ENCODE measurements at places on chromosomes 1 and 21.

GRCh38 chr1:44032170-44032790, 1.0 kb upstream of the SLC6A9 start:
- DNase-seq = no peak

GRCh38 chr21:43866659-43867331, 1.8 kb downstream of the AGPAT3 start:
- no peak for DNase-seq

DNA sequence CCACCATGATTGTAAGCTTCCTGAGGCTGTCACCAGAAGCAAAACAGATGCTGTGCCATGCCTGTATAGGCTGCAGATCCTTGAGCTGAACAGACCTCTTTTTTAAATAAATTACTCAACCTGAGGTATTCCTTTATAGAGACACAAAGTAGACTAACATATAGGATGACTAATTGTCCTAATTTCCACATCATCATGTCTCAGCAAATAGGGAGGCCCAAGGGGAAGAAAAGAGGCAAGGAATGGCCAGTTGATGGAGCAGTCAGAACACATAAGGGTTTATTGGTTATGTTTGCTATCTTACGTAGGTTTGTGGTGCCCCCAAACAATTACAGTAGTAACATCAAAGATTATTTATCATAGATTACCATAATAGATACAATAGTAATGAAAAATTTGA, 126.2 kb downstream of the RASAL2 start:
- DNase-seq = no peak

GRCh38 chr1:155226188-155226909, 17.9 kb downstream of the MTX1 start:
- DNase-seq = peak; percentile 77

GRCh38 chr1:10796029-10796944, at the start of gene CASZ1:
Gene CASZ1, minus strand, starts transcription at chr1:10796646. Its CDS starts 102,757 bp downstream, at chr1:10693889.
- DNase-seq = peak; percentile 70

DNA sequence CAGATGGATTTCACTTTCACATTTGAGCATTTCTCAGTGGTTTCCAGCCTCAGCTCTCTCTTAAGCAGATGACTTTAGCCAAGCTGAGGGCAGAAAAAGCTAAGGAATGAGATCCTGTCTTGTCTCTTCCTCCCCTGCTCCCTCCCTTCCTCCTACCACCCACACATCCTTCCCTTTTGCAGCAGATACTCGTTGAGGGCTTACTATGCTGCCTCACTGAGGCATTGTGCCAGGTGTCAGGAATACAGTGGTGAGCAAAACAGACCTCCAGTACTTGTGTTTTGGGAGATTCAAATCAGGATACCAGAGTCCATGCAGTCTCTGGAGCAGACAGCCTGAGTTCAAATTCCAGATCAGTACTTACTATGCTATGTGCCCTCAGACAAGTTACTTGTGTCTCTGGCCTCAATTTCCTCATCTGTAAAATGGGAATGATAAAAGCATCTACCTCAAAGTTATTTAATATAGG, 43.2 kb downstream of the KIF26B start:
- DNase-seq = no peak

DNA sequence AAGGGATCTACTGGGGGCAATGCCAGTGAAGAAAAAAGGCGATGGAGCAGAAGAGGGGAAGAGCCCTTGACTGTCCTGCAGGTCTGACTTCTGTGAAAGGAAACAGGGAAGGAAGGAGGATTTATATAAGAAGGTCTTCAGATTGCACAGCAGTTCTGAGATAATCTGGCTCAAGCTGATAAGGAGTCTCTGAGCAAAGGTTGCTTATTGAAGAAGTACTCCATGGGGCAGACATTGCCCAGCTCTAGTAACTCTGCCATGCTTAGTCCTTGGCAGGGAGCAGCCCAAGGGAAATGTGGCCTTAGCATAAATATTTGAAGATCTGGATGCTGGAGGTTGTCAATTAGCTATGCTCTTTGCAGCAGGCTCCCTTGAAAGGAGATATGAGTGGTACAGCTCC, 15.9 kb upstream of the TTF2 start:
- DNase-seq = no peak

DNA sequence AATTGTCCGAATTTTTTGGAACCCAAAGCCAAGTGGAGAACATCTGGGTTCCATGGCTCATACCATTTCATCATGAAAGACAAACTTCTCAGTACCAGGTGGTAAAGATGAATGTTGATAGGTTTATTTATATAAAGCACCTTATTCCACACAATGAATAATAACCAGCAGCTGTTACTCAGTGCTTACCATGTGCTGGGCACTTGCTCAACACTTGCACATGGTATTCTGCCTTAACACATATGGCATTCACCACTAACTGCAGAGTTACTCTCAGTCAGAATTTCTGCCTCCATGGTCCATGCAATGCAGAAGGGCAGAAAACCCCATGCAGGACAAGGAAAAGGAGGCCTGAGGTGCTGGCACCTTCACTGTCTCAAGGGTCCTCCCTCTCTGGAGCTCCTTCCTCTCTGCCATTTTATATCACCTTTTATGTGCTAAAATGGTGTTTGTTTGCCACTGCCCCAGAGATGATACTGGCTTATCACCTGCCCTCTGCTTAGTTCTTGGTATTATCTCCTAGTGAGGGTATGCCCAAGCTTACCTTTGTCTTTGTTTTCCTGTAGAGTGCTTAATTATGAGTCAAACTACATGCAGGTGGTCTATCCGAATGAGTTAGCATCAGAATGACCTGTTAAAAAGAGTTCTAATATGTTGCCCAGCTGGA, 76.7 kb upstream of the ZNF326 start:
- DNase-seq = peak; percentile 6

GRCh38 chr1:63799820-63800219, 26.0 kb downstream of the ROR1 start:
- DNase-seq = peak; percentile 31

DNA sequence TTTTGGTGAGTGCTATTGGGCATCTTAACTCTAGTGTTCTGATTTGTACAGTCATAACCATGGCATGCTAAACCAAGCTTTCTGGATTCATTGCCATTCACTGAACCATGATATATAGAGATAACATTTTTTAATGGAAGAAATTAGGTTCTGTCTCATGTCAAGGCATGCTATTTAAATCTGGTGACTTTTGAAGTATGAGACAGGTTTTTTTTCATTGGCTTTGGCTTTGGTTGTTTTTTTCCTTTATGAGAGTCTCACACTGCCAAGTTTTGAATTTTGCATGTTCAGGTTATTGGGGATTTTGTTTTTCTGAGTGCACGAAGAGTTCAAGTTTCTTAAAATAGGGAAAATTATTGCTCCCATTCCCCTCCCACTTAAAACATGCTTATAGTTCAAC, 141.3 kb upstream of the ADAMTS5 start:
- DNase-seq = no peak

GRCh38 chr1:6157132-6157527, 23.0 kb downstream of the CHD5 start:
- no peak for DNase-seq

GRCh38 chr1:42348498-42348897, 13.5 kb upstream of the FOXJ3 start:
- DNase-seq = no peak

- DNase-seq = no peak
These were observed 2.8 kb upstream of the FAM131C start for GRCh38 chr1:16076031-16076864.

GRCh38 chr1:157124855-157125254, 13.3 kb downstream of the ETV3 start:
- no peak for DNase-seq

- peak; percentile 89 for DNase-seq
These were observed 195.2 kb downstream of the PBX1 start for GRCh38 chr1:164754088-164754600.

GRCh38 chr1:161706482-161707347, at the start of gene FCRLA:
Gene FCRLA, plus strand, starts transcription at chr1:161707229. Its CDS starts 36 bp downstream, at chr1:161707265.
- DNase-seq = no peak

DNA sequence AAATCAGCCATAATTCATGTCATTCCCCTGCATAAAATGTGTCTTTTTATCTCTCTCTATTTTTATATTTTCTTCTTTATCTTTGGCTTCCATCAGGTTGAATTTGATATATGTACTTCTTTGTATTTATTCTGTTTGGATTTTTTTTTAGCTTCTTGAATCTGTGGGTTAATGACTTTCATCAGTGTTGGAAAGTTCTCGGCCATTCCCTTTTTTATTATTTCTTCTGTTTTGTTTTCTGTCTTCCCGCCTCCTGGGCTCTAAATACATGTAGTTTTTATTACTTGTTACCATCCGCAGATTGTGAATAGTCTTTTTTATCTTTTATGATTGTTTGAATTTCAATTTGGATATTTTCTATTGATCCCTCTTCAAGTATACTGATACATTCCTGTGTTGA, 637.5 kb downstream of the NPHP4 start:
- no peak for DNase-seq

DNA sequence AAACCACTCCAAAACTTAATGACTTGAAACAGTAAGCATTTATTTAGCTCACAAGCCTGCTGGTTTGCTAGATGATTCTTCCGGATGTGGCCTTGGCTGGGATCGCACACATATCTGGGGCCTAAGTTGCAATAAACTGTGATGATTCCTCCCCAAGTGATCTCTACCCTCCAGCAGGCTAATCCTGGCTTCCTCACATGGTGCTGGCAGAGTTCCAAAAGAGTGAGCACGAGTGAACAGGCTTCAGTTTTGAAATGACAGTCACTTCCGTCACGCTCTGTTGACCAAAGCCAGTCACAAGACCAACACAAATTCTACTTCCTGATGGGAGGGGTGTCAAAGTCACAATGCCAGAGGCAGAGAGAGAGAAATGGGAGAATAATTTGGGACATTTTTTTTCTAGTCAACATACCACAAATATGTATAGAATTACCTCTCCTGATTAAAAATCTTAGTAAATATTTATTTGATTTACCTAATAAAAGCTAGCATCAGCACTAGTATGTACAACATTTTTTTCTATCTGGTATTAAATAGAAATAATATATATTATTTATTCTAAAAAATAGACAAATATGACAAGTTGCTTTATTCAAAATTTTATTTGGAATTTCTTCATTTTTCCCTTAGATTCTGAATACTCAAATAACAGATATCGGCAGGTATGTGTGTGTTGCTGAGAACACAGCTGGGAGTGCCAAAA, 292.7 kb downstream of the TPR start:
- peak; percentile 98 for DNase-seq

- no peak for DNase-seq
These were observed 51.7 kb upstream of the PALMD start for GRCh38 chr1:99594205-99594604.

DNA sequence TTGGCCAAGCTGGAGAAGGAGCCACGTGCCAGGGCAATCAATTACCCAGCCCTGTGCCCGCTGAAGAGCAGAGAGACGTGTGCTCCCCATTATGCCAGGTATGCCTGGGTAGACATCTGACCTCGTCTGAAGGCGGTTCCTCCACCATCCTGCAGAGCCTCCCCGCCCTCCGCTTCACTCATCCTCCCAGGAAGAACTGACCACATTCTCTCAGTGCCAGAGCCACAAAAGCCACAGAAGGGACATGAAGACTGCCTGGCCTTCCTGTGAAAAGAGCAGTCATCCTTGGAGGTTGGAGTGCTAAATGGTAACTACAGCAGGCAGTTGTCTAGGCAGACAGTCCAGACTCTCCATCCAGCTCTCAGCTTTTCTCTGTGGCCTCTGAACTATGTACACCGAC, 12.0 kb downstream of the SYT2 start:
- no peak for DNase-seq

- DNase-seq = no peak
These were observed 45.4 kb upstream of the TDRD10 start for GRCh38 chr1:154456631-154457030.

GRCh38 chr1:205701891-205702290, 21.6 kb upstream of the SLC45A3 start:
- no peak for DNase-seq

DNA sequence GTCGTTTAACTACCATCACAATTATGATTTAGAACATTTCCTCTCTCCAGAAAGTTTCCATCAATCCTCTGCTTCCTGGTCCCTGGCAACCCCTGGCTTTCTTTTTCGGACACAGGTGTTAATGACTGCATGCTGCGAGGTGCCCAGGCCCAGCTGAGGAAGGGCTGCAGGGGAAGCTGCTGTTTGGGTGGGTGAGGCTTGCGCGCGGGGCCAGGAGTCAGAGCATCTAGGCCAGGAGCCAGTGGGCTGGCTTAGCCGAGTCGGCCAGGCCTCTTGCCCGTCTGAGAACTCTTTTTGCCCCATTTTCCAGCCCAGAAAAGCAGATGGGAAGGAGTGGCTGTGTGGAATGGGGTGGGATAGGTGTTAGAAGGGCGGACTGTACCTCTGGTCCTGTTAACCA, 51.5 kb downstream of the NAV1 start:
- DNase-seq = no peak

DNA sequence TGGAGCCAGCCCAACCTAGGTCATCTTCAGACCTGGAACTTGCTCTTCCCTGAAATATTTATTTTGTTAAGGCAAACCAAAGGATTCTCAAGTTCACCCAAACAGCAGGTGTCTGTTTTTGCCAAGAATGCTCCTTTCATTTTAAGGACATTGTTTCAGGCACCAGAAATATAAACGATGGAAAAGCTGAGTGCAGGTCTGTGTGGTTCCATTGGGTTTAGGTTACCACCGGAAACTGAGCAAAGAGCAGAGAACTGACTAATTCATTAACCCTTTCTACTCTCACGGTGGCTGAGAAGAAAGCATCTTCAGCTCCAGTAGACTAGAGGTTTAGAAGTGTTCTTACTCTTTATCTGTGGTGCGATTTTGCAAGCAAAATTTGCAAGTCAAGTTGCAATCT, 38.0 kb upstream of the ZC3H11B start:
- DNase-seq = no peak

DNA sequence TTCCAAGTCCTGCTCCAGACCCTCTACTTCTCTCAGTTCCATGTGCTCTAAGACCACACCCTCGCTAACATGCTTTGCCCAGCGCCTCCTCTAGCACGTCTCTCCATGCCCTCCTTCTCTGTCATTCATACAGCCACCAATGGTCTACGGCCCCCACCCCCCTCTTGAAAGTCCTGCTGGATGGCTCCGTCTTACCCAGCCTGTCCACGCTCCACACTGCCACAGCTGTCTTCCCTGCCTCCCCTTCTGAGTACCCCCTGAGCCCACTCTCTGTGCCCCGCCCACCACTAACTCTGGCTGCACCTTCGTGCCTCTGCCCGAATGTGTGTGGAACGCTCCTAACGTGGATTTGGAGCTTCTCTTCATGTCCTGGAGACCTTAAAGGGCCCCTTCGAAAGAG, 244.6 kb downstream of the TRABD2B start:
- DNase-seq = no peak

DNA sequence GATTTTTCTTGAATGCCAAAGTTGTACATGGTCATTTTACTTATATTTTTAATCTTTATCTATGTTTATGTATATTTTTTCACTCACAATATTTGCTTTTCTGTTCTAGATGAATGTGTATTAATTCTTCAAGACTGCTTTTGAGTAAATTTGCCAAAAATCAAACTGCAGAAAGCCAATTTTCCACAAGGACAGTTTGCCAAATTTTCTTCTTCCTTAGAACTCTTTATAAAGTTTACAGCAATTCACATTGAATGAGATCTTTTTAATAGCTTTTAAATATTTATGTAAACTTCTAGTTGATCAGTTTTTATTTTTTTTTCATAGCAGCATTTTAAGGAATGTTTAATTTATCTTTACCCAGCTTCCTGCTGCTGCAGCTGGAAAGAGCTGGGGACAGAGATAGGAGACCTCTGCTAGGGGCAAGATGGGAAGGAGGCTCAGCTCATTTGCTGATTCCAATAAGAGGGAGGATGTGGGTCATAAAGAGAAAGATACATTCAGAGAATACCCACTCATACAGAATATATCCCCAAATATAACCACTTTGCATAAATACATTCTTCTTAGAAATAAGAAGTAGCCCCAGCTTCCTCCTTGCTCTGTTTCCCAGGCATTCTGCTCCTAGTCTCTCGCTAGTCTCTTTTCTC, 93.0 kb downstream of the ODF2L start:
- DNase-seq = no peak
